ENCODE measurements at places on chromosomes 2 and 18.

DNA sequence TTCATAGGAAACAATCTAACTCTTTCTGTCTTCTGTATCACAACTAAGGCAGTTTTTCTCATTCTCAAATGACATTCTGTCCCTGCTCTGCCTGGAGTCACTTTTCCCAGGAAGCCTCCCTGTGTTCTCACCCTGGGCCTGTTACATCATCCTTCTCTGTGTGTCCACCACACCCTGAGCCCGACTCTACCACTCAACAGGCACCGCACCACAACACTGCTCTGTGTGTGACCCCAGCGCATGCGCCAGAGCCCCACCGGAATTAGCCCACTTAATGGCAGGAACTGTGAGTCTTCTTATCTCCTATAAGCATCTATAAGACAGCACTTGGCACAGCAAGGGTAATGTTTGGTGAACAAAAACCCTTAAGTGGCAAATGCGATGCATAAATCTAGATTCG is 32.3 kb downstream of the TGFBRAP1 start:
- DNase-seq = no peak

GRCh38 chr2:142989273-142990204 is 112.1 kb downstream of the KYNU start:
- no peak for DNase-seq

GRCh38 chr2:220198896-220199295 is 571.5 kb downstream of the SLC4A3 start:
- DNase-seq = no peak

- DNase-seq = no peak
Measured at GRCh38 chr18:47418746-47419145, 167.3 kb upstream of the SKOR2 start.

DNA sequence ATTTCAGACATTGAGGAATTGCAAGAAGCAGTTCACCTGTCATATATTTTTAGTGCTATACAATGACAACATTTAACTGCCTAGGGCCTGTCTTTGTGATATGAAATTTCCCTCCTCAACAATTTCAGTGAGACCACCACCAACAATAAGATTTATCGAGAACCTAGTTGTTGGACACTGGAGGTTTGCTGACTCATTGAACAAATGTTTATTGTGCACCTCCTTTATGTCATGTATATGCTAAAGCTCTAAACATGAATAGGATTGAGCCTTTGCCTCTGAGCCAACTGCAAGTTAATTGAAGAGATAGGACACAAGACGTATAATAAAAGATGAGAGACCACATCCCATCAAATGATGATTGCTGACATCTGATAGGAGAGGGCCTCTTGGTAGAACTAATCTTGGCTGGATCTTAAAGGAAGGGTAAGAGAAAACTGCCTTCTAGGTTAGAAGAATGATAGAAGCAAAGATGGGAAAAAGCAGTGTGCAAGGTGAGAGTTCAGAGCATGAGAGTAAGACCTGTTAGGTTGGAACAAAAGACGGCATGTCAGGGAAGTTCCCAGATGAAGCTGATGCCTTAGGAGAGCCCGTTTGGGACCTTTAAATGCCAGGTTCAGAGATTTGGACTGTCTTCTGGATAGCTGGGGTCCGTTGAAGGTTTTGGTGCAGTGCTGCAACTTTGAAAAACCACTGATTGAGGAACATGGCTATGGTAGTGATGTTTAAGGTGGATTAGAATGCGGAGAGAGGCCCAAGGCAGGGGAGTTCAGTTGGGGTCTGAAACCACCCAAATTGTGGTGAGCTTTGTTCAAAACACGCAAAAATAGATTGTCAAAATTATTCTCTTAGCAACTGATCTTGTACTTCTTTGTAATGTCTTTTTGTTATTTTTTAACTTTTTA is 133.0 kb upstream of the EML6 start:
- no peak for DNase-seq

DNA sequence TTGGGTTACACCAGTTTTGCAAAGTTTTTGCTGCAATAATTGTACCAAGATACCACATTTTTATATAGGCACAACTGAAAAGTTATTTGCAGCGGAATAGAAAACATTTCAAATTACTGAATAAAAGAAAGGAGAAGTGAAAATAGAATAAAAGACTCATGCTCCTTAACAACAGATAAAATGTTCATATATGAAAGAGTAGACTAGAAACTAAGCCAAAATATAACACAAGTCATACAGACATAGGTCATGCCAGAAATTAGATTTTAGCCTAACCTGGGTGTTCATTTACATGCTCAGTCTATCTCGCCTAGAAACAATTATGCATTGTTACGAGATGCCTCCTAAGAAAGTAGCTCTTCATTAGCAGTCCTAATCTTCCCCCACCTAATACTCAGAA is 16.4 kb upstream of the MAP3K20 start:
- no peak for DNase-seq

GRCh38 chr2:180542511-180542910 is 437.9 kb upstream of the UBE2E3 start:
- DNase-seq = no peak

- DNase-seq = no peak
Measured at GRCh38 chr2:26081556-26081955, 47.7 kb downstream of the RAB10 start.
